ENCODE measurements at places on chromosomes 12 and 14.
A peak's percentile ranks its signal among the peaks of the same experiment; 100 is the strongest.

DNA sequence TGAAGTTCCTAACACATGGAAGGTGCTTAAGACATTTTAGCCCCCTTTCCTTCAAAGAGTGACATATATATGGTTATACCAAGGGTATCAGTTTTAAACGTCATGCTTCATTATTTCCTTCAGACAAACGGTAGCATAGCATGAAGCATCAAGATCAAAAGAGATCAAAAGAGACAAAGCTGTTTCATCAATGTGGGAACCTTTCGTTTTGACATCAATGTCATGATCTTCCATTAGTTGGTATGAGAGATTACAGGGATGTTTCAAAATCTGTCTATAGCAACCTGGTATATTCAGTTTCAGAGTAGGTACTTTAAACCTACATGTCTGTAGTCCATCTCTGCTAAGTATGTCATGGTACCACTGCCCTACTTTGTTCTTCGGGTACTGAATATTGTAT is 28.3 kb downstream of the PUS7L start:
- no peak for DNase-seq

- no peak for DNase-seq
These were observed at the start of gene CCDC197 for GRCh38 chr14:93997082-93997481. Gene CCDC197 (plus strand): TSS chr14:93997301. CDS start chr14:93998132, 831 bp downstream.

DNA sequence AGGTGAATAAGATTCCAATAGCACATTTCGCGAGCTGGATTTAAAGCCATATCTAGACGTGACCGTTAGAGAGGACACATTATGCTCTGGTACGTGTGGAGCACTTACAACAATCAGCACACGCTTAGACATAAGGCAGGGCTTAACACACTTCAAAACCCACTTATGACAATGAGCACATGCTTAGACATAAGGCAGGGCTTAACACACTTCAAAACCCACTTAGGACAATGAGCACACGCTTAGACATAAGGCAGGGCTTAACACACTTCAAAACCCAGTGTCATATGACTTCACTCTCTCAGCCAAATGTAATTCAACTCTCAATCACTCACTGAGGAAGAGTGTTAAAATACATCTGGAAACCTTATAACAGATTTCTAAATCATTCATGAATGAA is 11.2 kb upstream of the PLD4 start:
- DNase-seq, result no peak

GRCh38 chr14:65478596-65478995 is 66.1 kb downstream of the FUT8 start:
- no peak for DNase-seq

DNA sequence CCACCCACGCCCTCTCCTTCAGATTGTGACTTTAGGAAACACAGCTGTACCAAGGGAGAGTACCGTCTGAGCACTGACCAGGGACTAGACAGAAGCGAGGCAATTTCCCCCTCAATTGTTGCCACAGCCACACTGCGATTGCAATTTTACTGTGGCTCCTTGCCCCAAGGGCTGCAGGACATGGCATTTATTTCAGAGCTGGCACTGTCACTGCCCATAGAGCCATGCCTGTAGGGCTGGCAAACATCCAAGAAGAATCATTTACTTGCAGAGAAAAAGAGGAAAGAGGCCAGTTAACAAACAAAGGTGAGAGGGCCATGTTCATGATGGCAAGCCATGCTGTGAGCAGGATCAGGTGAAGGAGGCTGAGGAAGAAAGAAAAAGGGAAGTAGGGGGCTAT is 129.6 kb downstream of the EMP1 start:
- DNase-seq, result no peak

- no peak for DNase-seq
These were observed 2.8 kb downstream of the SLC5A8 start for GRCh38 chr12:101207086-101207780.

DNA sequence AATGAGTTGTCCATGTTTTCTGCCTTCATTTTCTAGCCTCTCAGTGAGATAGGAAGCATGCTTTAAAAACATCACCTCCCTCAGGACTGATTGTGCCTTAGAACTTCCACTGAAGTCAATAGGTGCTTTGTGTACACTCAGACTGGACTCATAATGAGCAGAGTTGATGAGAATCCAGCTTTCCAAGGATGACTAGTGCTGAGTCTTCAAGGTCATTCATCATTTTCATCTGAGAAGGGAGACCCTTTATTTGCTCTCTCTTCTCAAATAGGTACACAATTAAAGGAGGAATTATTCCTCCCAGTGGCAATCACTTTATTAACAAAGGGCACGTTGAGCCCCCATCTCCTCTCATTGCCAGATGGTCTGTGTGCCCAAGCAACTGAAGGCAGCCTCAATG is 210.9 kb upstream of the PRKD1 start:
- DNase-seq, result no peak

- DNase-seq, result no peak
These were observed 2.9 kb downstream of the SLC24A4 start for GRCh38 chr14:92325835-92326234.

DNA sequence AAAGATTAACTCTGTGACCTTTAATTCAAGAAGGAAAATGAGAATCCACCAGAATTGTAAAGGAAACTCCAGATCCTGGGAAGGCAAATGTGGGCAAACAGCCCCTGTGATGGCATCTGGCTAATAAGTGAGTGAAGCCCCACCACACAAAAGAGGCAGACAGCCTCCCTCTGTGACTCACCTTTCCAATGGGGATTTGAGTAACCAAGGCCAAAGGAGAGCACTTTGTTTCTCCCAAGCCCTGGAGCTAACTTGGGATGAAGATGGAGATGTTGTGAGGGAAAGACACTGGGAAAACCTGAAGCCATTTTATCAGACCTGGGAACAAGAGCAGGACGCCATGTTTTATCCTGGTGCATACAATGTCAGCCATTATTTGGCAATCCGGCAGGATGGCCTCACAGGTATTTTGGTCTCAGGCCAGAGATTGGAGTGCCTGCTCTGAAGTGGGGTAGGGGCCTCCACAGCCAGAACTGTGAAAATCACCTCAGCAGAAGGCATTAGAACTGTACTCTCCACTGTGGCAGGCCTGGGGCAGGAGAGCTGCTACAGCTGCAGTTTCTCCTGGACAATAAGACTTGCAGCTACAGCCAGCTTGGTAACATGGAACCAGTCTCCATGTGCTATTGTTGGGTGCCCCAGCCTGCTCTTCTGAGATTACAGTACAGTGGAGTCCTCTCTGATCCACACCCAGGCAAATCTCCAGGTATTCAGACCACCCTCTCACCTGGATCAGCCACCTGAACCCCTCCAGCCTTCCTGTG is 96.6 kb upstream of the PCED1B start:
- DNase-seq, result no peak

DNA sequence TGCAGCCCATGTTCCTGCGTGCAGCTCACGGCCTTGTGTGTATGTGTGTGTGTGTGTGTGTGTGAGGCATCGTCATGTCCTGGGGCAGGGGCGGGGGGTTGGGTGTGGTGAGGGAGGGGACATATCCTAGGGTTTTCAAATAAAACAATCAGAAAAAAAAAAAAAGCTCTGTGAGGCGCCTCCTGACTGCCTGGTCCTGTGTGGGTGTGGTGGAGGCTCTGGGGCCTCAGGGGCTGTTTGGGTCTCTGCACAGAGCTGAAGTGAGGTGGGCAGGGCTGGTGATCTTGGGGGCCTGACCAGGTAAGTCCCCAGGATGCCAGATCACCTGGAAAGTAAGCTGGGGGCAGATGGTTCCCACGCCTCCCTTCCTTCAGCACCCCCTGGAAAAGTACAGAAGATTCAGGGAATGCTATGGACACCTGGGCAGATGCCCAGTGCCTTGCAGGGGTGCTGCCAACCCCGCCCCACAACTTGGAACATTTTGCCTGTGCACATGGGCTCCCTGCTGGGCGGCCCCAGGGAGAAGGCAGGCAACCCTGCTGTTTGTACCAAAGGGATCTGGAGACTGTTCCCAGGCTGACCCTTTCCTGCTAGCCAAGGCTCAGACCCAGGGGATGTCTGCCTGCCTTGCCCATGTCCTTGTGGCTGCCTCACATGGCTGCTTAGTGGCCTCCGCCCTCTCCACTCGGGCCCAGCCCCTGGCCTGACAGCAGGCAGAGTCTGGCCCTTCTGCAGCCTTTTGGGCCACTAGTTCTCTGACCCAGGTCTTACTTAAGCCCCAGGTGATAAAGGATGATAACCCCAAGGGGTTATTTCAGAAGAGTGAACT is 28.8 kb downstream of the CLSTN3 start:
- no peak for DNase-seq

DNA sequence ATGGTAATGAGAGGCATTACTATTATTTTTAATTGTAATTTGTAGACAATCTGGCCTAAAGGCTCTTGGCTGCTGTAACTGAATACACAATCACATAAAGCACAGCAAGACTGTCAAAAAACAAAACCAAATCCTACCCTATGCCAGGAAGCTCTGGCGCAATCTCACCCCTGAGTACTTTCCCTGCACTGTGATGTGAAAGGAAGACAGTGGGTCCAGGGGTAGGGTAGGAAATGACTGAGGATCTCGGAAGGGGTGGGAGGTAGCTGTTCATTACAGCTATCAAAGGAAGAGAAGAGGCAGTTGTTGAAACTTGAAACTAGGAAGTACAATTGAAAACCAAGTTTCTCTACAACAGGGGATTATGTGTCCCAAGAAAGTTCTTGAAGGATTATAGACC is 202.8 kb downstream of the ANO2 start:
- no peak for DNase-seq

DNA sequence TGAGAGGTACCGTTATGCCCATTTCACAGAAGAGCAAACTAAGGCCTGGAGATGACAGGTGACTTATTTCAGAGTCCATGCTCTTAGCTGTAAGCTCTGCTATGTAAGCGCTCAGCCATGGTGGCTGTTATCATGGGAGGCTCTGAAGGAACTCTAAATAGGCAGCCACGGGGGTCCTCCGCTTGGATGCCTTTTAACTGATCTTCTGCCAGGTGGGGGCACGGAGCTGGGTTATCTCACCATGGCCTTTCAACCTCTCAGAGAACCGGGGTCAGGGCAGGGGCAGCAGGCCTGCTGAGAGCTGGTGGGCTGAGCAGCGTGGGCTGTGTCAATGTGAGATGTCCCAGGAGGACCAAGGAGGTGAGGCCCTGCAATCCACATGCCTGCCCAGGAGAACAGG is 49.7 kb upstream of the RBM19 start:
- no peak for DNase-seq

GRCh38 chr14:61358554-61359226 is 37.3 kb downstream of the PRKCH start:
- DNase-seq, result no peak

GRCh38 chr12:74204236-74204635 is 333.4 kb upstream of the ATXN7L3B start:
- no peak for DNase-seq

GRCh38 chr12:99954724-99955123 is 30.0 kb downstream of the ANKS1B start:
- peak; percentile 44 for DNase-seq

DNA sequence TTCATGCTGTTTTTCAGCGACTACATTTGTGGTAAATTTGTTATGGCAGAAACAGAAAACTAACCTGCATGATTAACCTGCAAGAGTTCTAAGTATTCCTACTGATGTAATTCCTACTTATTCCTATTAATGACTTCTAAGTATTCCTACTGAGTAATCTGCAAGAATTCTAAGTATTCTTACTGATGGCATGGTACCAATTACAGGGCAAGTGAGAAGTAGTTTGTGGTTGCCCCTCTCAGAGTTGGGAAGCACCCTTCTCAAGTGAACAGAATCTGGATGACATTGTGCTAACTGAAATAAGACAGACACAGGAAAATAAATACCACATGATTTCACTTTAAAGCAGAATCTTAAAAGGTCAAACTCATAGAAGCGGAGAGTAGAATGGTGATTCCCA is 100.9 kb upstream of the CPNE8 start:
- no peak for DNase-seq

GRCh38 chr12:54997929-54998522 is 13.5 kb upstream of the TESPA1 start:
- DNase-seq, result no peak

- no peak for DNase-seq
These were observed 19.3 kb upstream of the MMP17 start for GRCh38 chr12:131808744-131809371.

DNA sequence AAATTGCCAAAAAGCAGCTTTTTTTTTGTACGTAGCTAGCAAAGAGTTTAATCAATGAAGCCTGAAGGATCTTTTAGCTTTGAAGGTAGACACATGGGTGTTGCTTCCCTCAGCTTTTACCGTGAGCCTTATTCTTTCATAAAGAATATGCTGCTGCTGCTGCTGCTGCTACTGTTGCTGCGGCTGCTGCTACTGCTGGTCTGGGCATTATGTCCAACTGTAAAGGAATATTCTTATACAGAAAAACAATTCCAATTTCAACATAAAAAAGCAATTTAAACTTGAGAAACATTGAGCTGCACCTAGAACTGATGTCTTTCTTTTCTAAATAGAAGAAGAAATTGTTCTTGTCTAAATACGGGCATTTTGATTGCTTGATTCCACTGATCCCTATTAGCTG is 38.9 kb upstream of the PPP1R12A start:
- peak; percentile 4 for DNase-seq

GRCh38 chr12:93757792-93758694 is 80.9 kb downstream of the CRADD start:
- no peak for DNase-seq

DNA sequence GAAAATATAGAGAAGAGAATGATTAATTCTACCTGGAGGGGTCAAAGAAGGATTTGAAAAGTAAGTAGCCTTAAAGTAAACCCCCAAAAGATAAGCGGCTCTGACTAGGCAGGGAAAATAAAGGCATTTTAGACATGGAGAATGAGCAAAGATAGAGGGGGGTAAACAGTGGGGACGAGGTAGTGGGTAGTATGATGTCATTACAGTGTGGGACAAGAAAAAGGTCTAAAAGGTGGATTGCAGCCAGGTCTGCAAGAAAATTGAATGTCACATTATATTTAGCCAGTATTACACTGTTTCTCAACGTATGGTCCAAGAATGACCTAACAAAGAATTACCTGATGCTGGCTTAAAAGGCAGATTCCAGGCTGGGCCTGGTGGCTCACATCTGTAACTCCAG is 55.8 kb upstream of the CIT start:
- no peak for DNase-seq

GRCh38 chr12:113298861-113299545 is 35.9 kb downstream of the SLC8B1 start:
- peak; percentile 87 for DNase-seq

DNA sequence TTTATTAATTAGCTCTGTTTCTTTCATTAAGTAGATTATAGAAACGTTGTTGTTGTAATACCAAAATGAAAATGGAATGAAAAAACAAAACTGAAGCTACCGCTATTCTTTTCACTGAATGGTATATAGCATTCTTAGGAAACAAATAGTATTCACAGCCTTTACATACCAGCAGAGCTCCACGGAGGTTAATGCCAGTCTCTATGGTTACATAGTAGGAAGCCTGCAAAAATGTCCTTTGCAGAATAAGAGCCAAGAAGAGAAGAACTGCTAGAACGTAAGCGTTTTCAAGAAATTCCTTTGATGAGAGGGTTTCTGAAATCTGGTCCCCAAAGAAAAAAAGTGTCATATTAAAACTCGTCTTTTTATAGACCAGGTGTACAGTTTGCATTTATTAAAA is 30.6 kb downstream of the ABCC9 start:
- no peak for DNase-seq
